ENCODE measurements at places on chromosomes 5 and 9.

DNA sequence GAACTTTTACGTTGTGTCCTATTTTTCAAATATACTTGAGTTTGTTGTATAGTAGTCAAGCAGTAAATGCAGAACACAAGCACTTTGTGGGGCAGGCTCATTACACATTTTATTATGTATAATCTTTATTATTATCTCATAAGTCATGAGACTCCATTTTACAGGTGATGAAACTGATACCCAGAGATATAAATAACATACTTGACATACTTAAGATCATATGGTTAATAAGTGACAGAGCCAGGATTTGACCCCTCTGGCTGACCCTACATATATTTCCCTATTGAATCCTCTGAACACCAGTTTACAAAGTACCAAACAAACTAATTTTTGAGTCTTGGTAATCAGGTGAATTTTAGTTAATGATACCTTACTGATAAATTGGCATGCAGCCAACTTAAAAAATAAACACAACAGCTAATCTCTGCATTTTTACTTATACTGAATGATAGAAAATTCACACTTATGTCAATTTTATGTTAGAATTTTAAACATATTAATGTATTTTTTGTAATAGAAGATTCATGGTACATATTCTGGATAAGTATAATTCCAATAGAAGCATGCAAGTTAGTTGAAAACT, 305.0 kb upstream of the MEF2C start:
- ATAC-seq: no peak

DNA sequence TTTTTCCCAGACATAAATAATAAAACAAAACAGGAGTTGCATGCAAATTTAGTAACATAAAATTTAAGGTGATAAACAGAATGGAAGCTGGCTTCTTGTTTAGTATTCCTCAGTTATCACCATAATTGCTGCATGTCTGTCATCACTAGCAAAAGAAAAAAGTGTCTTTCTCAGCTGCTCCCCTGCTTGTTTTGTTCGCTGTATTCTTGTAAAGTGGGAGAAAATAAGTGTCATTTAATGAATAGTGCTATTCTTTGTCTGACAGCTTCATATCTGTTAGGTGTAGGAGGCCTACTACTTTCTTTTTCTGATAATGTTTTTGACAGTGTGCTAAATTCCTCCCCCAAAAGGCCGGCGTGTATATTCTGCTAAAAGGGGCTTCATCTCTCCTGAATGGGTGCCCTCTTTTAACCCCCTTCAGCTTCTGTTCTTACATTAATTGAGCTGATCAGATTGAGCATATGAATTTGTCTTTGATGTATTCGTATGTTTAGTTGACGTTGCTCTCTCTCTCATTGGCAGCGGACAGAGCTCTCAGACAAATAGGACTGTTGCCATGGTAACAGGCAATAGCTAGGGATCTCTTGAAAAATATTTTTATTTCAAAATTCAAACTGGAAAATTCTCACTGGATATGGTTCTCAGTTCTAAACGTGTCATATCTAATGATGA, 303.8 kb downstream of the KIAA0825 start:
- no peak for ATAC-seq

- no peak for ATAC-seq
Observed at GRCh38 chr9:25254051-25254450, 424.2 kb downstream of the TUSC1 start.

GRCh38 chr5:157994906-157995519, 136.1 kb upstream of the CLINT1 start:
- ATAC-seq: peak; percentile 88

DNA sequence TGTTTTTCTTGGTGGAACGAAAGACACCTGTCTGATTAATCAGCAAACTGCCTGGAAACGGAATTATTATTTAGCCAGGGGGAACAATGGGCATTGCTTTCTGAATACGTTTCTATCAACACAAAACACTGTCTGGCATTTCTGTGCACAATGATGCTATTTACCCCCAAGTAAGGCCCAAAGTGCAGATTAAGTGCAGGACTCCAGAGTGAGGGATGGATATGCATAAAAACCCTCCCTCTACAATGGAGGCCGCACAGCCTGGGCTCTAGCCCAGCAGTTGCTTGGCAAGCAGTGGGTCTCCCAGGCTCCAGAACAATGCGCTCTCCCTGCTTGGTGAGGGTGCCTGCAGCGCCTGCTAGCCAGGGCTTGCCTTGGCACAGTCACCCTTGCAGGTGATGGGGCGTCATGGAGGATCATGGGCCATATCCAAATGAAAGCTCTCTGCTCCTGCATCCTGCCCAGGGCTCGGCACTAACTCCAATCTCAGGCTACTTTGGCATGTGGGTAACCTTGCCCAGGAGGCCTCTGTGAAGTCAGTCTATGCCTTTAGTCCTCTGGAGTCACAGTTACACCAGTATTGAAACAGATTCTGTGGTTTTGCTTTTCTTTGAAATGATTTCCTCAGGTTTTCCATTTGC, 11.5 kb upstream of the SPATA24 start:
- peak; percentile 89 for ATAC-seq

- ATAC-seq: no peak
Observed at GRCh38 chr9:34651321-34651720, 664 bp upstream of the IL11RA start.

DNA sequence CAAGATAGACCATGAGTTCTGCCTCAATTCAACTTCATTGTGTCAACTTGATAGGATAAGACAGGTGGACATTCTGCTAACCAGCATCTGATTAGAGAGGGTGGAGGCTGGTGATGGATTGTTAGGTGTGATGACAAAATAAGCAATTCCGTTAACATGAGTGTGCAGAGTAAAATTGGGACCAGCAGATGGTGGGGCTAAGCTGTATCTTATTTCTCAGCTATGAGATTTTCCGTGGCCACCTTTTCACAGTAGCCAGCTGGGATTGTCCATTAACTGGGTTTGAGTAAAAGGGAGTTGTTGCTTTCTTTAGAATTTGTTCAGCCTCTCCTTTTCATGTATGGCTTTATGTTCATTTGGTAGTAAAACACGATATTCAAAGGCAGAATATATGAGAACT, 28.8 kb upstream of the TAL2 start:
- ATAC-seq: no peak

GRCh38 chr5:153745778-153746395, 255.4 kb downstream of the GRIA1 start:
- ATAC-seq: no peak

DNA sequence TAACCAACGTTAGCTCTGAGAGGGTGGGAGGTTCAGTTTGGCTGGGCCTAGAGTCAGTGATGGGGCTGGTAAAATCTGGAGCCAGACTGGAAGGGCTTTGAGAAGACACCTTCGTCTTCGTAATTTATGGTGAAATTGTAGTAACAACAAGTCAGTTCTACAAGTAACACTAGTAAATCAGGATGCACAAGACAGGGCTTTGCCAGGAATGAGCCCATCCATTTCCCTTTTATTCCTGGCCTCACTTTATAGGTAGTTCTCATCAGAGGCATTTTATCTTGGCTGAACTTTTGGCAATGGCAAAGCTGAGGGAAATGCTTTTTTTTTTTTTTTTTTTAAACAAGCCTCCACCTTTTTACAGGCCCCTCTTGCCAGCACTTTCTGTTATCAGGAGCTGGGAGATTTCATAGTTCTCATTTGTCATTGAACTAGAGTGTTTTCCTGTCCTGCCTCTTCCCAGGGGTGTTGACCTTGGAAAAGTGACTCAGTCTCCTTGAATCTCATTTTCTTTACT, 110.5 kb upstream of the KLF4 start:
- peak; percentile 33 for ATAC-seq

DNA sequence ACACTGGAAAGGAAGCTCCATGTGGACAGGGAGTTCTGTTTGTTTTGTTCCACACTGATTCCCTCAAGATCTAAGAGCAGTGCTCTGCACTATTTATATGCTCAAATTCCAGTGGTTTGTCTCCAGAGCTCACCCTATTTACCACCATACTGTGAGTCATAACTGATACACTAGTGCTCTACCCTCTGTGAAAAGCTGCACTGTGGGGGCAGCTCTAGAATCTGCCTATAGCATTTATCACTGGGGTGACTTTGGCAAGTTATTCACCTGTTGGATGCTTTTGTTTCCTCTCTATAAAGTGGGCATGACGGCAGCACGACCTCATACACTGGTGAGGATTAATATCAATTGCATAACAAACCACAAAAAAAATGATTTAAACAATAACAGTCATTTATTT, 307.8 kb downstream of the NR2F1-AS1 start:
- ATAC-seq: no peak

- ATAC-seq: no peak
Observed at GRCh38 chr5:89253666-89254352, 370.8 kb upstream of the MEF2C start.

GRCh38 chr9:137295238-137295811, 6.7 kb downstream of the NRARP start:
- peak; percentile 71 for ATAC-seq

- peak; percentile 8 for ATAC-seq
Observed at GRCh38 chr9:127520941-127521918, 69.9 kb downstream of the LRSAM1 start.

GRCh38 chr9:137157618-137158415, 12.0 kb downstream of the LRRC26 start:
- no peak for ATAC-seq

- no peak for ATAC-seq
Observed at GRCh38 chr5:118486647-118487225, 501.6 kb downstream of the DTWD2 start.

DNA sequence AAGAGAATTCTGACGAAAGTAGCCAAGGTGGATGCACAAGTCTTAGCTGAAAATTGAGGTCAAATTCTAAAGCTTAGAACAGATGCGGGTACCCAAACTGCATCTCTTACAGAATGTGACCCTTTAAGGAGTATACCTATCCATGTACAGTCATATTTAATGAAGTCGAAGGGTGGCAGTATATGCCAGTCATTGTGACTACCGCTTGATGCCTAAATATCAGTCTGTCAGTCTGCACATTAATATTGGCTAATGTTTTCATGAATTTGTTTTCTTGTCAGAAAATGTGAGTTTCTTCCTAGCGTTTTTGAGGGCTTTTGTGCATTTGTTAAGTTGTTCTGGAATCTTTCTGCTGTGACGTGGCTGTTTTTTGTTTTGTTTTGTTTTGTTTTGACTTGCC, 264.5 kb upstream of the ELAVL2 start:
- no peak for ATAC-seq

DNA sequence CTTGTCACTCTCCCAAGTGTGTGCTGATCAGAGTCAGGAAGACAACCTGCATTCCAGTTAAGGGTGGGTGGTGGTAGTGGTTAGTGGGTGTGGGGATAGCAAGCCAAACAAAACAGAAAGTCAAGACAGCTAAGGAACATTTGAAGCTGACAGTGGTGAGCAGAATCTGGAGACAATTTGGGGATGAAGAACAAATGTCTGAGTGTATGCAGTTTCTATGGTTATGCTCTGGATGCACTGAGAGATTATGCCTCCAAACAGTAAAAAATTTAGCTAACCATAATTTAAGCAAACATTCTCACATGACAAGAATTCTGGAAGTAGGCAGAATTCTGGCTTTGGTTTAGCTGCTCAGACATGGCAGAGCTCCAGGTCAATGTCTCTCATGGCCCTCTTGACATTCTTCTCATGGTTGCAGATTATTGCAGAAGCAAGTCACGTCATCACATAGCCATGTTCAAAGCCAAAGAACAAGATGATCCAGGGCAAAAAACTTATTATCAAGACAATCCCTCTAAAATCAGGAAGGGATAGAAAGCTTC, 148.7 kb downstream of the LURAP1L start:
- ATAC-seq: no peak

DNA sequence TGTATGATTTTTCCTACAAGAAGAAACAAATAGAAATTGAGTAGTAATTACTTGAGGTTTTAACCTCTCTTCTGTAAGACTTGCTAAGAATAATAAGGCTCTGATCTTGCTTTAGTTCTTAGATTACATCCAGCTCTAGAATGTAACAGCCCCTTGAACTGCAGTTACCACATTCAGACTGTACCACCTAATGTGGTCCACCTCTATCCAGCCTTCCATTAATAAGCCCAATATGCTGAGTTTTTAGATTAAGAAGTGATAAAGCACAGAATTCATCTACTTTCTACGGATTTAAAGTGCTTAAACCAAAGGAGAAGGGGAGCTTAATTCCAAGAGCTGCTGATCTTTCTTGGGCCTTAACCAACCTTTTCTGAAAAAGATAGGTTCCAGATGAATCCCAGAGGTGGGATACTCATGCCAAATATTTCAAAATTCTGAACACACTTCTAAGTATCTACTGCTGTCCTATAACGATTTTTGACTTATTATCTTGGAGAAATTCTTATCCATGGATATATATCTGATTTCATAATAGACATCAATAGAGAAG, 131.5 kb downstream of the ZNF608 start:
- no peak for ATAC-seq

DNA sequence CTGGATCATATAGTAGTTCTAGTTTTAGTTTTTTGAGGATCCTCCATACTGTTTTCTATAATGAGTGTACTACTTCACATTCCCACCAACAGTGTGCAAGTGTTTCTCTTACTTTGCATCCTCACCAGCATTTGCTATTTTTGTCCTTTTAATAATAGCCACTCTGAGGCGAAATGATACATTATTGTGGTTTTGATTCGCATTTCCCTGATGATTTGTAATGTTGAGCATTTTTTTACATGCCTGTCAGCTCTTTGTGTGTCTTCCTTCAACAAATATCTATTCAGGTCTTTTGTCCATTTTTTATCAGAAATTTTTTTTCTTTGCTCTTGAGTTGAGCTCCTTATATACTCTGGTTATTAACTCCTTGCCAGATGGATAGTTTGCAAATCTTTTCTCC, 114.0 kb downstream of the ADAMTSL1 start:
- no peak for ATAC-seq

GRCh38 chr9:116152390-116152789, 1.2 kb upstream of the PAPPA start:
- ATAC-seq: no peak

- ATAC-seq: no peak
Observed at GRCh38 chr9:126223798-126224531, 102.7 kb upstream of the MVB12B start.

DNA sequence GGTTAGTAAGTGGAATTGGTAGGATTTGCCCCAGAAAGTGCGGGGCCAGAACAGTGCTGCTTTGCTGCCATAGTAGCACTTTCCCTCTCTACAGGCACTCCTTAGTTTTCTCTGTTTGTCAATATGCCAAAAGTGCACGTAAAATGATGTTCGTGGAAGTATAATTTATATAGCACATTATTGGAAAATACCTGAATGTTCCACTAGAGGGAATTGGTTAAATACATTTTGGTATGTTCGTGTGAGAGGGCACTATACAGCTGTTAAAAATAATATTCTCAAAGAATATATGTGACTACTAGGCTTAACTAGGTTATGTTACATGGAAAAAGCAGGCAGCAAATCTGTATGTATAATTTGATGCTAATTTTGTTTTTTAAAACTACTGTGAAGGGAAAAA, 184.0 kb upstream of the GDNF start:
- ATAC-seq: no peak

- no peak for ATAC-seq
Observed at GRCh38 chr5:169805937-169806700, 169.0 kb downstream of the DOCK2 start.
